Fibroblast of villous mesenchyme (primary cell): ENCODE measurements at places on chromosomes 13 and 19. TPM values are rescaled to one million over a fixed set of nuclear protein-coding genes. Genes with fewer than 3 reads are reported as not detected.

The APOC4 gene
- not detected in 2 replicates for total RNA-seq

The DIAPH3 gene
- 20.9 and 30.7 TPM in 2 replicates for total RNA-seq

The TNFAIP8L1 gene
- 4.2 and 4.3 TPM in 2 replicates for total RNA-seq

The PDE4C gene
- total RNA-seq = under 0.01 and 0.32 TPM in 2 replicates

The NCCRP1 gene
- total RNA-seq = not detected in 2 replicates

The UBE2L5 gene
- total RNA-seq = not detected in 2 replicates

The PHLDB3 gene
- 8.7 and 13.4 TPM in 2 replicates for total RNA-seq

The TMED1 gene
- total RNA-seq = 46.6 and 48.3 TPM in 2 replicates

The HIPK4 gene
- total RNA-seq = under 0.01 TPM in 2 replicates

The CYP2A6 gene
- total RNA-seq = not detected in 2 replicates

The PRKCG gene
- total RNA-seq = under 0.01 and 0.43 TPM in 2 replicates

The PSG2 gene
- total RNA-seq = 0.32 and 5.2 TPM in 2 replicates
